ENCODE measurements at places on chromosomes 5 and 9.

GRCh38 chr9:132415181-132415580 is 5.2 kb downstream of the CFAP77 start:
- DNase-seq: no peak

GRCh38 chr9:108666240-108666784 is 189.5 kb downstream of the ACTL7B start:
- peak; percentile 70 for DNase-seq

- no peak for DNase-seq
These were observed 48.6 kb upstream of the KCNMB1 start for GRCh38 chr5:170437621-170438375.

GRCh38 chr9:4620057-4620765 is 41.9 kb upstream of the PLPP6 start:
- no peak for DNase-seq

DNA sequence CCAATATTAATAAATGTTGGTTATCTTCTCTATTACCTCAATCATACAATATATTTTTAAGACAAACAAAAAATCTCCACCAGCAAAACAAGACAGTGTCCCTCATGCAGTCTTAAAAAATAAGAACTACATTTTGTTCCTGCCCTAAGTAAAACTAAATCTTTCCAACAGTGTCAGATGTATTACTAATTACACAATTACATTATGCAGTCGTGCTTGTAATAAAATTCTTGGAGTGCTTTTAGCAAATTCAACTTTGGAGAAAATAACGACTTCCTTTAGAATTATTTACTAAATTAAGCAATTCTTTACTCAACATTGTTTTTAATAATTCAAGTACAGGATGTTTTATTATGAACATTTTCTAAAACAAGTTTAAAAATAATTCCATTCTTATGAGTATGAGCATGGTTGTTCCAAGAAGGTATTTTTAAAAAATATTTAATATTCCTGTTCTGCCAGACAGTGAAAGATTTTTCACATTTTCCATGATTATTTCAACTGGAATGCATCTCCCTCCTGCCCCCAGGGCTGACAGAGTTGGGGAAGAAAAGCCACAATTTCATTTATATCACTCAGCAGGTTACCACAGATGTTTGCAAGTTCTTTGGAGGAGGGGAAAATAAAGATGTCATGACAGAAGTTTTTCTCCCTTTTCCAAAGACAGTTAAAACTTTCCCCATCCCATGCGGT is 137.9 kb downstream of the FAM114A2 start:
- peak; percentile 83 for DNase-seq
